ENCODE measurements at places on chromosomes 2 and 18. TPM values are rescaled to one million over a fixed set of nuclear protein-coding genes. Genes with fewer than 3 reads are reported as not detected.

CPS1 gene
- 19.2 TPM for total RNA-seq

GRCh38 chr18:10035281-10035991, 121.6 kb downstream of the VAPA start:
- peak; percentile 93 for DNase-seq

DNA sequence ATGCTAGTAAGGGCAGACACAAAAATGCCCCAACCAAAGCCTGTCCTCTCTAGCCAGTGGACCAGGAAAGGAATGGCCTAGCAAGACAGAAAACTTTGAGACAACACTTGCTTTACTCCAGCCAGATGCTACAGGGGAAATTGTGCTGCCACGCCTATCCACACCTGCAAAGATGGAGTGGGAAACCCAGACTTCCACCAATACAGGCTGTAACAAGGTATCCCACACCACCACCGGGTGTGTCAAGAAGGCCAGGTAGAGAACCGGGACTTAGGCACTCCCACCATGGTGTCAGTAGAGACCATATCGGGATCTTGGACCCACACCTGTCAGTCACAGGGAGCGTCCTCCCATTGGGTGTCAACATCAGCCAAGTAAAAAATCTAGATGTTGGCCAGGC, 16.2 kb upstream of the ESPNL start:
- DNase-seq: no peak

DNA sequence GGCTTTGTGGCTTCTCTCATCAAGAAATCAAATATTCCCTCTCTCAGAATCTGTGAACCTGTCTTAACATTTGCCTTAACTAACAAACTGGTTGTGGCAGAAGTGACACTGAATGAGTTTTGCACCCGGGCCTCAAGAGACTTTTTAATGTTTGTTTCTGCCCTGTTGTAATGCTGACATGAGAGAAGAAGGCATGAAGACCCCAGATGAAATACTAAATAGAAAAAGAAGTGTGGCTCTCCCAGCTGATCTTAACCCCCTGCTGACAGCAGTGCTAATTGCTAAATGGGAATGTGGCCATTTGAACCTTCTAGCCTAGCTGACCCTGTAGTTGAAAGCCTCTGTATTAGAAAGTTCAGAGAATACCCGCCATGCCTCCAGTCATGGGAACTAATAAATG, 261.2 kb downstream of the CTNNA2 start:
- no peak for DNase-seq

DNA sequence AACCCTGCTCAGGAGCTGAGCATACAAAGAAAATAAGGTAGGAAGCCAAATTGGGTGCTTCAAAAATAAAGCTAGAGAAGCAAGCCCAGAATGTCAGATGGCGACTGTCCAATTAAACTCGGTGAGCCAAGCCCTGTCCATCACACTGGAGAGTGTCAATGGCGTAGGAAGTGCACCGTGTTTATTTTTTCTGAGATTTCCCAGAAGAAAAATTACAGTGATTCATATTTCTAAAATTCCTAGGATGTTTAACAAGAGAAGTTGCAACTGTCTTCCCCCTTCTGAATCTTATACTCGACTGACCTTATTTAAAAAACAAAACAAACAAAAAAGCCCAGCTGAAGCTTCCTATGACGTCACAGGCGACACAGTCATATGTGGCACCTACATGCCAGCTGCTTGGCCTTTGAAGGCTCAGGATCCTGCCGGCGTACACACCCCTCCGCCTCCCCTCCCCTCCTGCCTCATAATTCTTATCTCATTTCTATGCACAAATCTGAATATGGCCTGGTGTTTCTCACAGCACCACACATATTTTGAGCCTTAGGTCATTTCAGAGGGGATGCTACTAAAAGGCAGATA, 60.8 kb downstream of the MBP start:
- DNase-seq: peak; percentile 66
